ENCODE measurements at places on chromosomes 13 and 19.
A peak's percentile ranks its signal among the peaks of the same experiment; 100 is the strongest.

GRCh38 chr13:41419206-41419605, 38.1 kb upstream of the RGCC start:
- no peak for DNase-seq

DNA sequence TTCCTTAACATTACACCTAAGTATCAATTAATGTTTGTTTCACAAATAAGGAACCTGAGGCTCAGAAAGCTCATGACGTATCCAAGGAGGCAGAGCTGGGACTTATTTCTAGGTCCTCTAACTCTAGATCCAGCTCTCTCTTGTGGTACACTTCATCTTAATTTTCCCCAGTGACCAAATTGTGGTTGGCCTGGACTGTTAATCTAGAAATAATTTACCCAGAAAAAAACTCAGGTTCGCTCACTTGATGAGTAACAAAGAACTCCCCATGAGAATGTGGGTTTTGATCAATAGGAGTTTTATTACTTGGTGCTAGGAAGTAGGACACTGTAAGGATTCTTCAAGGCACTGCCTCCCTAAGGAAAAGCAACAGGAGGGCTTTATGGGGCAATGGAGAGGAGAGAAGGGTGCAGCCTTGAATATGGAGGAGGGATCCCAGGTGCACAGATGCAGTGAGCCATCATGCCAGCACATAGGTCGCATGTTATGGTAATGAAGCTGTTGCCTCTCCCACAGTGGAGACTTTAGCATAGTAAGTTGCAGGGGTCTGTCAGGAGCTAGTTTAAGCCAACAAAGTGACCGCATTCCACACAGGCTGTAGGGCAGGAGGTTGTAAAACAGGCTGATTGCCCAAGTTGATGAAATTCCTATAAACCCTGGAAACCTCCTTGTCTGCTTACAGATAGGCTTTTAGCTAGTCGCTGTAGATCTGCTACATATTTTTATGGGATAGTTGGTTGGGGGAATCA, 14.7 kb downstream of the RAP2A start:
- no peak for DNase-seq

- no peak for DNase-seq
These were observed 440.8 kb downstream of the TDRD3 start for GRCh38 chr13:60837806-60838205.

GRCh38 chr19:46025835-46026234, 3.0 kb upstream of the PGLYRP1 start:
- no peak for DNase-seq

- no peak for DNase-seq
These were observed 22.3 kb downstream of the EPS15L1 start for GRCh38 chr19:16449330-16449961.

DNA sequence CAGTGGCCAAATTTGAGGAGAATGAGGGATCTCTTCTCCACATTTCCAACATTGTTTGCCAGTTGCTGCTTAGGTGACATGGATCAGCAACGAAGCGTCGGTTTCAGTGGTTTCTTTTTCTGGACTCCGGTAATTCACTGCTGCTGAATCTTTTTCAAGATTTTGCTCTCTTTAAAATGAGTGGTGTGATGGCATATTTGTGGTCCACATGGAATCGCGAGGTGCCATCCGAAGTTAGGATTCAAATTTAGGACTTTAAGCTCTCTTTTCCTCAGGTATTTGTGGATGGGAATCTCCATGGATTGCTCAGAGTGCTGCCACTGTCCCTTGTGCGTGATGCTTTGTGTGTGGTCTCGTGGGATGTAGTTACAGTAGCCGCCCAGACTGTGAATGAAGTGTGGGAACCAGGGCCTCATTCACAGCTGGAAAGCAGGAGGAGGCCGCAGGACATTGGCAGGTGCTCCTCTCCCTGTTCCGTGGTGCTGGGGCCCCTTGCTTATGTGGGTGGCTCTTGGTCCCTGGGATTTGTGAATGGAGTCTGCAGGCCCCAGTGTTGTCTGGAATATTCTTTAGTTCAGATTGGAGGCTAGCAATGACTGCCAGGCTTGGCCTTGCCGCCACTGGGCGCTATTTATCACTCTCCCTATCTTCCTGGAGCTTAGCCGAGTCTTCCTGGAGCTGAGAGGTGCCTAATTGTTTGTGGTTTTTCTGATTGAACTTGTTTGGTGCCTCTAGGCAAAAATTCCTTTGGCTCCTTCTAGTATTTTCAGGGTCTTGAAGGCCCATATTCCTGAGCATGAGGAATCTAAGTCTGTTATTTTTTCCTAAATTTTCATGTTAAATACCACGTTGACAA, 1.5 kb downstream of the ILF3 start:
- no peak for DNase-seq

DNA sequence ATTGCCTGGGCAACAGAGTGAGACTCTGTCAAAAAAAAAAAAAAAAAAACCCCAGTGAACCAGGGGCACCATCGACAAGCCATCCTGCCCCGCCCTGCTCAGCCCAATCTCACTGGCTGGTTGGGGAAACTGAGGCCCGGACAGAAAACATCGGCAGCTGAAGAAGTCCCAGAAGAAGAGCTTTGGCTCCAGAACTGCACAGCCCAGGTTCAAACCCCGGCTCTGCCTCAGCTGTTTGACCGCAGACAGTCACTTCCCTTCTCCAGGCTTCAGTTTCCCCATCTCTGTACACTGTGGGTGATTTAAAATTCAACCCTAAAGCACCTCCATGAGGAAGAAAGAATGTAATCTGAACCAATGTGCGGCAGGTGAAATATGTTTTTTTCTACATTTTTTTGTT, 9.4 kb upstream of the SEMA6B start:
- no peak for DNase-seq

DNA sequence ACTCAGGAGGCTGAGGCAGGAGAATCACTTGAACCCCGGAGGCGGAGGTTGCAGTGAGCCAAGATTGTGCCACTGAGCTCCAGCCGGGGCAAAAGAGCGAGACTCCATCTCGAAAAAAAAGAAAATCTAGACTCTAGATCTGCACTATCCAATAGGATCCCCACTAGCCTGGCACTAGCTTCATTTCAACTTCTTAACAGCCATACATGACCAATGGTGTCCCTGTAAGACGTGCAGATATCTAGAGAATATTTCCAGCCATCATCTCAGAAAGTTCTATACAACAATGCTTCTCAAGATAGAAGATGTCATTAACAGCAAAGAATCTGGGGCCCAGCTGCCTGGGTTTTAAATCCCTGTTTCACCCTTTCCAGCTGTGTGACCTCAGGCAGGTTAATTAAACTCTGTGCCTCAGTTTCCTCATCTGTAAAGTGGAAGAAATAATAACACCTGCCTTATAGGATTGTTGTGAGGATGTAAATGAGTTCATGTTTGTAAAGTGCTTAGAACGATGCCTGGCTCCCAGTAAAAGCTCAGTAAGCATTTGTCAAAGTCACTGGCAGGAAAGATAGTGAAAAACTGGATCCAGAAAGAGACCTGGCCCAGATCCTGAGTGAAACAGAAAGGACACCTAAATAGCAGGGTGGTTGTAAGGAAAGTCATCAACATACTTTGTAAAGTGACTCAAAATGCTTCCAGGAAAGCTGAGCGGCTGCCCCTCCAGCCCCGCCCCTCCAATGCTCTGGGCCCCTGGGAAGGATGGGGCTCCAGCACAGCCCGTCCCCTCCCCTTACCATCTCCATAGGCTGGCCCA, 13.5 kb downstream of the WIZ start:
- no peak for DNase-seq

DNA sequence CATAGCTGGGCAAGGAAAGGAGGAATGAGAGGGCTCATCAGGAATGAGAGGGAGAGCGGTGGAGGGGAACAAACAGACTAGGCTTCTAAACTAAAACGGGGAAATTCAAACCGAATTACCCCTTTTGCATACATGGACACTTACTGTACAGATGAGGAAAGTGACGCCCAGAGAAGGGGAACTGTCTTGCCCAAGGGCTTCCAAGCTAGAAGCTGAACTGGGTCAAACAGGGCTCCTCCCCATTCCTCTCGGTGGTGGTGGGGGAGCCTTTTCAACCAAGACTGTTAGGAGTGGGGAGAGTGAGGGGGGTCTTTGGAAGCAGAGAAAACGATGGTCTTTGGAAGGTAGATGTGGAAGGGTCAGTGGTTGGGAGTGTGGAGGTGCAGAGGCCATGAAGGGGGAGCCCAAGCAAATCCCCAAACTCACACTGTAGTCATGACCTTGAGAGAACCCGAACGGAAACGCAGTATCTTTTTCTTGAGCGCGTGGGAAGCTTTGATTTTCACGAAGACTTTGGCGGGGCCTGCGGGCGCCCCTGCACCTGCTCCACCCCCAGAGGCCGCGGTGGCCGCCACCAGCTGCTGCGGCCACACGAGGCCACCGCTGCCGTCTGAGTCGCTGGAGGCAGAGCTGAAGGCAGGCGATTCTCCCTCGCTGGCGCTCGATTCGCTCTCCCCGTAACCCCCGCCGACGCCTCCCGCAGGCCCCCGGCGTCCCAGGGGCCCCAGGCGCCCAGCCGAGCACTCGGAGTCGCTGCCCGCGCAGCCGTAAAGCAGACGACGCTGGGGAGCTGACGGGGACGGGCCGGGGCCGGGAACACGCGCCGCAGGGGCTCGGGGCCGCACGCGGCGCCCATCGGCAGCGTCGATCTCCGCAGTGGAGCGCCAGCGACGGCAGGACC, 12.3 kb upstream of the GNG8 start:
- DNase-seq, result no peak

DNA sequence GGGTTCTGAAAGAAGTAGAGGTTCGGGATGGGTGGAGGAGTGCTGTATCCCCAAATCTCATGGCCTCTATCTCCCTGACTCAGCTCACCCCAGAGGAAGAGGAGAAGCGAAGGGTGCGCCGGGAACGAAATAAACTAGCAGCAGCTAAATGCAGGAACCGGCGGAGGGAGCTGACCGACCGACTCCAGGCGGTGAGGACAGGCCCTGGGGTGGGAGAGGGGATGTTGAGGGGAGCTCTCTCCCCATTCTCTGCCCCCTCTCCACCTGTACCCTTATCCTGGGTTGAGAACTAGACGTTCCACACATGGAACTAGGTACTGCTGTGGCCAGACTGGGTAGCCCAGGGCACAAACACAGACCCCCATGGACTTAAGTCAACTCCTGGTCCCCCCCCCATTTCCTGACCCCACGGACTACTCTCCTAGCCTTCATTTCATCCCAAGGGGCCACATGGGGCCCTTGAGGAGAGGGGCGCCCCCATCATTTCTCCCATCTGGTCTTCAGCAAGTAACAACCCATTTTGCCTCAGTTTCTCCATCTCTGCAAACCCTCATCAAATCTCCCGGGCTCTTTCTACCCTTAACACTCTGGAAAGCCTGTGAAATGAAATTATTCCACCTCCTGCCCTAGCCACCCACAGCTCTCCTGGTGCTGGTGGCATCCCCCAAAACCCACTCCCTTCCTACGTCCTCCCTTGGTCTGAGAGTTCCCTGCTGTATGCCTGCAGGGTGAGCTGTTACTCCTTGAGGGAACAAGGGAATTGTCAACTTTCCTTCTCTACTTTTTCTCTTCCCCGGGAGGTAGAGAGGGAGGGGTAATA, 3.5 kb downstream of the FOSB start:
- DNase-seq, result no peak

GRCh38 chr13:44300895-44301638, 72.6 kb upstream of the SERP2 start:
- peak; percentile 23 for DNase-seq

DNA sequence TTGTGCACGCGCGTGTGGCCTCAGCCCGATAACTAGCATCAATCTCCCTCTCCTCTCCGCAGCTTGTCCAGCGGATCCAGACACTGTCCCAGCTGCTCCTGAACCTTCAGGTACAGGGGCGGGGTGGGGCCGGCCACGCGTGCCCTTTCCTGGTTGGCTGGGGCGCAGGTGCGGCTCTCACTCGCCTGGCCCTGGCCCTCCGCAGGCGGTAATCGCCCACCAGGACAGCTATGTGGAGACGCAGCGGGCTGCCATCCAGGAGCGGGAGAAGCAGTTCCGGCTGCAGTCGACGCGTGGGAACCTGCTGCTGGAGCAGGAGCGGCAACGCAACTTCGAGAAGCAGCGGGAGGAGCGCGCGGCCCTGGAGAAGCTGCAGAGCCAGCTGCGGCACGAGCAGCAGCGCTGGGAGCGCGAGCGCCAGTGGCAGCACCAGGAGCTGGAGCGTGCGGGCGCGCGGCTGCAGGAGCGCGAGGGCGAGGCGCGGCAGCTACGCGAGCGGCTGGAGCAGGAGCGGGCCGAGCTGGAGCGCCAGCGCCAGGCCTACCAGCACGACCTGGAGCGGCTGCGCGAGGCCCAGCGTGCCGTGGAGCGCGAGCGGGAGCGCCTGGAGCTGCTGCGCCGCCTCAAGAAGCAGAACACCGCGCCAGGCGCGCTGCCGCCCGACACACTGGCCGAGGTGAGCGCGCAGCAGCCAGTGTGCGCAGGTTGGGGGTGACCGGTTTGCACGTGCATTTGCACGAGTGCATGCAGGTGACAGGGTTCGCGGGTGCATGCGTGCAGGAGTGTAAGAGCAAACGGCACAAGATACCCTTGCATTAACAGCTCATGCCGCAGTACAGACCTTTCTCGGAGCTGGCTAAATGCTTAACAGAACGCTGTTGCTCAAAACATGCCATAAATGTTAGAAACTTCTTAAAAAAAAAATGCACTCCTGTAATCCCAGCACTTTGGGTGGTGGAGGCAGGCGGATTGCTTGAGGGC, 21.5 kb downstream of the PEX11G start:
- no peak for DNase-seq

GRCh38 chr13:29679396-29680053, 84.0 kb upstream of the SLC7A1 start:
- no peak for DNase-seq

- DNase-seq, result no peak
These were observed 3.1 kb upstream of the CTXN1 start for GRCh38 chr19:7928741-7929701.

DNA sequence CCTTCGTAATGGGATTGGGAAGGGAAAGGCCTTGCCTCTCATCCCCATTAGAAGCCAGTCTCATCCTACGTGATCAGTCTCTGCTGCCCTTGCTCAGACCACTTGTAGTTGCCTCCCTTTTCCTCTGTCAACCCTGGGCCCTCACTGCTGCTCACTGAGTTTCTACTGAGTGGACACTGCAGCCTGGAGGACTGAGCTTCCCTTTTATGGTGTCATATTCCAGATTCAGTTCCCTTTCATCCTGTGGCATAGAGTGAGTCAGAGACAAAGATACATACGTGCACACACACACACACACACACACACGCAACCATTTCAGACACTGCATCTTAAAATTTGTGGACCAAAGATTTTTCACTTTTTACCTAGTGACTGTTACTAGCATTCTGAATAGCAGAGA, 56.6 kb downstream of the COG3 start:
- DNase-seq, result no peak

DNA sequence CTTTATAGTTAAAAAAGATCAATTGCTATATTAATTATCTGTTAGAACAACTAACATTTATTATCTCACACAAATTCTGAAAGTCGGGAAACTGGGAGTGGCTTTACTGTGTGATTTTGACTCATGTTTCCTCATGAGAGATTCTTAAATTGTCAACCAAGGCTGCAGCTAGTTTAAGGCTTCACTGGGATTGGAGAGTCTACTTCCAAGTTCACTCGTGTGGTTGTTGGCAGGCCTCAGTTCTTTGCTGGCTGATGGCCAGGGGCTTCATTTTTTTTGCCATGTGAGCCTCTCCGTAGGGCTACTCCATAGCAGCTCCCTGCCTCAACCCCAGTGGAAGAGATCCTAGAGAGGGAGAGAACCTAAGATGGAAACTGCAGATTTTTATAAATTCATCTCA, 24.5 kb upstream of the LPAR6 start:
- no peak for DNase-seq

GRCh38 chr19:17847538-17848366, at the start of gene JAK3:
JAK3 (minus strand) TSS chr19:17847982; CDS start chr19:17844417, 3,565 bp downstream.
- no peak for DNase-seq
